ENCODE measurements at places on chromosomes 12 and 14.

DNA sequence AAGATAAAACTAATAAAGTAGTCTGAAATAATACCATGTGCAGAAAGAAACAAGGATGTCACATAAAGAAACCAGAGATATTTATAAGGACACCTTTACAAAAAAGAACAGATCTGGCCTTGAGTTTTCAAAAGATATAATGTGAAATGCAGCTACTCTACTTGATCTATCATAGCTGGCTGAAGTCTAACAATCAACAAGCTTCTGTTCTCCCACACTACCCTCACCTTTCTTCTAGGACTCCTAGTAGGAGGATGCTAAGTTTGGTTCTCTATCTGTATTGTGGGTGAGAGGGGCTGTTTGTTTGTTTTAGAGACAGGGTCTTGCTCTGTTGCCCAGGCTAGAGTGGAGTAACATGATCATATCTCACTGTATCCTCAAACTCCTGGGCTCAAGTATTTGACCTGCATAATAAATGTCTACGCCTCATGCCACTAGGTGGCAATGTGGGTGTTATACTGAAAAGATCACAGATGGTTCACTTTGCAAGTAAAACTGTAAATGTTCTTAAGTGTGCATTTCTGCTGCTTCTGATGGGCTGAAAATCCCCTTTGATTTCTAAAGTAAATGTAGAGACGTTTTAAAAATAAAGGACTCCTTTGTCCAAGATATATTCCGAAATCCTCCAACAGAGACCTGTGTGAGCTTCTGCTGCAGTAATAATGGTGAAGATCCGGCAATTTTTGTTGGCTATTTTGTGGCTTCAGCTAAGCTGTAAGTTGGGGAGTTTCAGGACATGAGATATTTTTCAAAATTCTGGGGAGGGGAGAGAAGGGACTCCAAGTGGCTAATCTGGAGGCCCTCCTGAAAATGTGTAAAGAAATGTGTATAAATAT, 269.3 kb downstream of the DAD1 start:
- DNase-seq: no peak

DNA sequence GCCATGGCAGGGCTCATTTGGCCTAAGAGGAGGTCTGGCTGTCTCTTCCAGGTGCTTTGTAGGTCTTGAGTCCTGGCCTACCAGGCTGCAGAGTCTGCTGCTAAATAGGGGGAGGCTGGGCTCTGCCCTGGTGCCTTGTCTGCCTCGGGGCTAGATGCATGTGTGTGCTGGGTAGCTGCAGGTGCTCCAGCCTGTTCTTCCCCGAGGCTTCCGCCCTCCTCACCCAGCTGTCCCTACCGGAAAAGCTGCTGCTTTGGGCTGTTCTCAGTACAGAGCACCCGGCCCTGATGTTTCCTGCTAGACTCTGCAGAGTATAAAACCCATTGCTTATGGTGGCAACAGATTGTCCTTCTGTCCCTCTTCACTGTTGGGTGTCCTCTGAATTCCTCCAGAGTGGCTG, 37.7 kb downstream of the RAB35 start:
- no peak for DNase-seq

DNA sequence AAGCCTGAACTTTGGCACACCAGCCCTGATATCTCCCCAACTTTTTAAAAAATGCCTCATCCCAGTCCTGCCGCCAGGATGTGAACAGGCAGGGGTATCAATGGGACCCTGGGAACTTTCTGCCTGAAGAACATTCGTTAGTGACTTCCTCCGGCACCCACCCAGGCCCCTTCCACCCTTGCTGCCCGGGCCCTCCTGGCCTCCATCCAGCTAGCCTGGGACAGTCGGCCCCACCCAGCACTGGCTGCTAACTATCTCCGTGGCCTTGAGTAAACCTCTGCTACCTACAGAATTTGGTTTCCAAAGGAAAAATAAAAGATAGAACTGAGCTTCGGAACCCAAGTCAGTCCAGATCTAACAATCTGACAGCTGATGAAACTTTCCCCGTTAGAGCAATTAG, 14.3 kb downstream of the SCARB1 start:
- no peak for DNase-seq

- no peak for DNase-seq
Measured at GRCh38 chr14:60197629-60198303, 32.6 kb upstream of the DHRS7 start.

GRCh38 chr14:96824283-96824682, 27.1 kb downstream of the VRK1 start:
- DNase-seq: peak; percentile 18

DNA sequence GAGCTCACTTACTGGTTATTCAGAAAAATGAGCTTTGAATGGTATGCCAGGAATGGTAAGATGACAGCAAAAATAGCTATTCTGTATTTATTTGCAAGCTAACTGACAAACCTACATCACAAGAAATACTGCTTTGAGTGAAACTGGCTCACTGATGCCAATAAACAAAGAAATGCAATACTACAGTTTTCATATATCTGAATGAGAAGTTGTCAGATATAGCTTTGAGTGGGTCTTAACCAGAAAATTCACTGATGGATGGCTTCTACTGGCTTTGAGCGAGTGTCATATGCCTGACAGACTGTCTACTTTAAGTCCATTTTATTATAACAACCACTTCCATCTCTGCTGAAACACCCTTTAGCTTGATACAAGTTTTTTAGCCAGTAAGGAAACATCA, 330.1 kb downstream of the NELL2 start:
- DNase-seq: no peak

DNA sequence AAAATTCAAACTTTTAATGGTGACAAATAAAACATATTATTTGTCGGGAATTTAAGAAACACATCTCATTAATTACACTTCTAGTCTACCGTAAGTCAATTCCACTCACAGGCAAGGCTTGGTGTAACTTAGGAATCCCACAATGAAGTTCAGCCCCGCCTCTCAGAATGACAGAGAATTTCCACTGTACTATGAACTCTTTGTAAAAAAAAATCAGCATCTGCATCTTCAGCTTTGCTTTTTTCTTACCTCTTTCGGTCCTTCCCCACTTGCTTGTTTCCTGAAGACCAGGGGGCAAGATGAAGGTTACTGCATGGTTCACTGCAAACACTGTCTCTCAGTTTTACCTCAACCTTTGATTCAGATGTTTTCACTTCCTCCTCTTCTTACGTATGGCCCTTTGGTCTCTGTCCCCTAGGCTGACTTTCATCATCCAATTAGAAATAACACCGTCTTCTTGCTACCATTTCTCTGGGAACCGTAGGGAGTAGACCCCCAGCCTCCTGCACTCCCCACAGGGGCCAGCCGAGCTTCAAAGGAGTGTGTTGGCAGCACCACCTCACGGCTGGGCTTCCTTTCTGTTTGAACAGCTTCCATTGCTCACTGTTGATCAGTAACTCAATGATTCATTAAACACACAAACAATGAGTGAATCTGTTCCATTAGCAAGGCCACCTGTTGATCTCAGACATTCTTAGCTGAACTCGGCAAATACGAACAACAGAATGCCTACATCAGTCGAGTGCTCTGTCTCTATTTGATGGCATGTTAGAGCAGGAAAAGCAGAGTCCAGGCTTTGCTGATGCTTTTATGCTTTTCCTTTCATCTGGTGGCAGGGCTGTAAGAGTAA, 343.0 kb downstream of the BMP4 start:
- DNase-seq: no peak

DNA sequence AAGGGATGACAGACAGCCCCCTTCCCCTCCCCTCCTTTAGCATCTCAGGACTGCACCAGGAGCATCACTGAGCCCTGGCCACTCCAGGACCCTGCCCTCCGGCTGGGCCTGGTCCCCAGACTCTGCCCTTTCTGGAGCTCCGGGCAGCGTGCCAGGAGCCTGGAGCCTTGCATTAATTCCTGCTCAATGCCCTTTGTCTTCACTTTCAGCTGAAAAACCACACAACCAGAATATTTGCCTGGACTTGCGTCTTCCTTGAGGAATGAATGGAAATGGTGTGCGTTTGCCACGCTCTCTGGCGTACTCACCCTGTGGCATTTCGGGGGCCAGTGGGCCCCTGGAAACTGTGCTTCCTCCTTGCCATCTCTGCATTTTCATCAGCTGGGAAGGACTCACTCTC, 8.5 kb upstream of the RFLNA start:
- DNase-seq: no peak

DNA sequence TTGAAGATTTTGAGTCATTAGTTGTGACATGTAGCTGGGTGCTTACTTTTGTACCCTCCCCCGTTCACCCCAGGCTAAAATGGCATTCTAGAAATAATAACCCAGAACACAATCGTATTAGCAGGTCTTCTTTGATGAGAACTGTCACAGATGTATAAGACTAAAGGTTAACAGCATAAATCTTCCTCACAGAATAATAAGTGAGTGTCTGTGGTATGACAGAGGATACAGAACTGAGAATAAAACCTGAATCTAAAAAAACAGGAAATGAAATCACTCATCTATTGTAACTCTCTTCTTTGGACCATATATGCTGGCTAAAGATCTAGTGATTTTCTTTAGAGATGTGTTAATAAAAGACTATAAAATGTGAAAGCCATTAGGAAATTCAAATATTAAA, 746.6 kb downstream of the LRFN5 start:
- no peak for DNase-seq

DNA sequence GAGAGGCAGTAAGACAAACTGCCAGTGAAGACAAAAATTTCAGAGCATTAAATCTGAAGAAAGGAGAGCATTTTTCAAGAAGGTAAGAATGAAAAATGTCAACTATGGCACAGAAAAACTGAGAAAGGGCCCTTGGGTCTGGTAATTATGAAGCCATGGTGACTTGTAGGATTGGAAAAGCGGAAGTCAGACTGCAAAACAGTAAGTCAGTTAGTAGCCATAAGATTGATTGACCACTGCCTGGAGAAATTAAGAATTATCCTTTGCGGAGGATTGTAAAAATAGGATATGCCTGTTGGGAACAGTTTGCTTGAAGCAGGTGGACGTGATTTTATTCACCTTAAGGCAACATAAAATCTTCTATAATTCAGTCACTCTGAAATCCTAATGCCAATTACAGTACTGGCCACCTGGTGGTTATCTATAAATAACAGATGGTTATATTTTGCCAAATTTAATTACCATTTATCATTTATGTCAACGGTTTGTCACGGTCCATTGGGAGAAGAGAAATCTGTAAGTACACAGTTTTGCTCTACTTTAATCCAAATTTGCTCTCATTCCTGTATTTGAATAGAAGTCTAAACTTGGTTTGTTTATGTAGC, 127.1 kb upstream of the CNTN1 start:
- no peak for DNase-seq

DNA sequence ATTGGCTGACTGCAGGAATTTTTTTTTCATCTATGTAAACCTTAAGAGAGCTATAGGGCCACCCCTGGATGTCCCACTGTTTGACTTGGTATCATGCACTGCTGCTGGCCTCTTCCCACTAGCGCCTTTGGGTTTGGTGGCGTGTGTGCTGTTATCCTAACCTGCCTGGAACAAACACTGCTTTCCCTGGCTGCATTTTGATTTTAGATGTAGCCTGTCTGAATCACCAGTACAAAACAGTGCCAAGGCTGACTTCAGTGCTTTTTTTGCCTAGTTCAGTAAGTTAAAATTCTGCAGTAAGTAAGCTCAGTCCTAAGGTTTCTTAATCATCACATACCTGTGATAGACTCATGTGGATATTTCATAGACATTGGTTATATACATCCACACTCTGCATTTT, 99.2 kb downstream of the EML1 start:
- DNase-seq: no peak
